HCEC 1CT (cell line): ENCODE measurements at places on chromosomes 5 and 9.

GRCh38 chr5:71481441-71481840 is 26.0 kb downstream of the BDP1 start:
- no peak for DNase-seq

- DNase-seq: peak; percentile 64
These were observed 7.1 kb downstream of the TXNDC8 start for GRCh38 chr9:110330484-110331105.

DNA sequence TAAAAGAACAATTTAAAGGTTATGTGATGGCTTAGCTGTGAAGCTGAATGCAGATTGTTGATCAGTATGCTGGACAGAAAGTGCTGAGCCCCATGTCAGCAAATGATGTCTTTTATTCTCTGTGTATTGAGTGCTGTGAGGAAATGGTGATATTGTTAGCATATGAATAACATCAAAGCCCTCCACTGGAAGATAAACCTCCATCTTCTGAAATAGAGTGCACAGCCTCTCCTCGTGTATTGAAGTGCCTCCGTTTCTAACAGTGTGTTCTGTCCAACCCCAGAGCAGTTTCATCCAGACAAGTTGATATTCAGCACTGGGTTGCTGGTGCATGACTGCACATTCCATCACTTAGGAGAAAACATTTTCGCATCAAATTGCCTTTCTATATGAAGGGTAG is 242.9 kb downstream of the CSNK1G3 start:
- DNase-seq: no peak

GRCh38 chr5:65837139-65837538 is 89.2 kb upstream of the ERBIN start:
- DNase-seq: peak; percentile 85

DNA sequence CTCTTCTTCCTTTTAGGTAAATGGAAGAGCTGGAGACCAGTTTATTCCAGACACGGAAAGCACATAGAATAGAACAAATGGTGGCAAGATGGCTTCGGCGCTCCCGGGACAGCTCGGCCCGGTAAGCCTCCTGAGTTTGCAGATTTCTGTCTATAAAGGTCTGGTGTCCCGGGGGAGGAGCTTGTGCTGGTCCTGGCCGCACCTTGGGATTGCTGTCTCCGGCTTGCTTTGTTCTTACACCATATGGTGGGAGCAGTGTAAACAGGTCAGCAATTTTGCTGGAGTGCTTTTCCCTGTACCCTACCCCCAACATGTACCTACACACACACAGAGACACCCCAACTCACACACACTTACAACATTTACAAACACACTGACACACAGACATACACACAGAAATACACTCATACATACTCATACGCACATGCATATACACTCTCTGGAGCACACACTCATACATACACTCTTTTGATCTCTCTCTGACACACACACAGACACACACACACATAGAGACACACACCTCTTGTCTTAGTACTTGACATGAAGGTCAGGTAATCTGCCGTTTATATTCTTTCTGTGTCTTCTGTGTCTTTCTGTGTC is 42.0 kb downstream of the FRMPD1 start:
- DNase-seq: no peak

- DNase-seq: peak; percentile 17
These were observed 120.2 kb upstream of the RASA1 start for GRCh38 chr5:87147441-87147840.

GRCh38 chr5:127746756-127747155 is 43.6 kb downstream of the CCDC192 start:
- peak; percentile 44 for DNase-seq

- peak; percentile 23 for DNase-seq
These were observed 291.2 kb downstream of the CWC27 start for GRCh38 chr5:65059681-65060598.

- DNase-seq: no peak
These were observed 2.4 kb upstream of the IL31RA start for GRCh38 chr5:55848783-55849182.

- DNase-seq: no peak
These were observed 3.7 kb upstream of the PCDH1 start for GRCh38 chr5:141881886-141882285.

DNA sequence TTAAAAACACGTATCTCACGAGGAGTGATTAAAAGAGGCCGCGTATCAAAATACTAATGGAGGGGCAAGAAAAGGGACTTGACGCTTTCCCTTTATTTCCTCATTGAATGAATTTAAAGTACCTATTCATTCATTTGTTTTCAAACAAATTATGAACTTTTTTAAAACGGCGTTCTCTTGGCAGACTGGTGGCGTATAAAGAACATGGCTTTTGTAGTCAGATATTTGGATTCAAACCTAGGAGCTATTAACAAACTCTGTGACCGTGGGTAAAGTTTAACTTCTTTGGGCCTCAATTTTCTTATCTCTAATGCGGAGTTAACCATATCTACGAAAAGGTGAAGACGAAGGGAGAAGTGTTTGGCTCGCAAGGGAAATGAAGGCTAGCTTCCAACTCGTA is 876 bp downstream of the CAAP1 start:
- DNase-seq: no peak

DNA sequence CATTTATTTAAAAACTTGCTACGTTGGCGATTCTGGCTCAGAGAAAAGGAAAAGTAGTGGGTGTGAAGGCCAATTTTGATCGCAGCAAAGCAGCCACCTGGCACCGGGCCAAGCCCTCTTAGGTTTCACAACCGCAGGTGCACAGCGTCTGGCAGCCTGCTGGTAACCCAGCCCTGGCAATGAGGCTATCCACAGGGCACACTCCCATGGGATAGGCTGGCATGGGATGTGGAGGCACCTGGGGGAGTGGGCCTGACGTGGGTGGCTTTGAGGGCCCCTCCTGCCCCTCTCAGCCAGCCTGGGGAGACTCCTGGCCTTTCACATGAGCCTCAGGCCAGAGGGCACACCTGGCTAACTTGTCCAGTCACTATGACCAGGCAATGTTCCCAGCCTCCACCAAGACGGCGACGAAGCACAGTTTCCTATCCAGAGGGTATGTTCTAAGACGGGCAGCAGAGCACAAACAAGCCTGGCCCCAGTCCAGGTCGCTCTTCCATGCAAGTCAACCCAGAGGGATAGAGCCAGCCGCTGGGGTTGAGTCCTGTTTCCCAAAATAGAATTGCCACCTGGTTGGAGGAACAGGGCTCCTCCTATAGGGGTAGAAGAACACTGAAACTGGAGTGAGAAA is 19.0 kb downstream of the CMBL start:
- DNase-seq: no peak

GRCh38 chr5:170443624-170444023 is 54.5 kb upstream of the KCNMB1 start:
- DNase-seq: no peak
